GM03348 (cell line): ENCODE measurements at places on chromosomes 7 and 10.
A peak's percentile ranks its signal among the peaks of the same experiment; 100 is the strongest.

GRCh38 chr7:100632951-100633717, 8.2 kb downstream of the TFR2 start:
- peak; percentile 62 for DNase-seq

- DNase-seq, result peak; percentile 38
These were observed 733 bp downstream of the HIBADH start for GRCh38 chr7:27661811-27662489.

- peak; percentile 46 for DNase-seq
These were observed 125.8 kb downstream of the DOCK4 start for GRCh38 chr7:112080441-112080840.

- no peak for DNase-seq
These were observed 29.8 kb upstream of the FGFR2 start for GRCh38 chr10:121627876-121628581.

DNA sequence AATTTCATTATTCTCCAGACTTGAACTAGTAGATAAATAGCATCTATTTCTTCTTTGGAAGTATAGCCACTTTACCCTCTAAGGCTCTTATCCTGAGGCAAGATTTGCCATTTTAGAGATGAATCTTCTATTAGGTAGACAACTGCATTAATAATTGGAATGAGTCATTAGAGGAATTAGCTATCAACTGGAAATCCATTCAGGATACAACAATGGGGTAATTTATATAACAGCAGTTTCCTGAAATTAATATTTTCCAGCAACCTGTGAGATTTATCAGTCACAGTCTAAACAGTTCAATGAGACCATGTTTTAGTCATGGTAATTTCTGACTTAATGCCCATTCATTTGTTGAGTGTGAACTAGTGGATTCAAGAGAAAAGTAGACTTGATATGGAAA, 928.6 kb upstream of the MBL2 start:
- no peak for DNase-seq

GRCh38 chr7:23249486-23249885, 2.9 kb downstream of the GPNMB start:
- no peak for DNase-seq

DNA sequence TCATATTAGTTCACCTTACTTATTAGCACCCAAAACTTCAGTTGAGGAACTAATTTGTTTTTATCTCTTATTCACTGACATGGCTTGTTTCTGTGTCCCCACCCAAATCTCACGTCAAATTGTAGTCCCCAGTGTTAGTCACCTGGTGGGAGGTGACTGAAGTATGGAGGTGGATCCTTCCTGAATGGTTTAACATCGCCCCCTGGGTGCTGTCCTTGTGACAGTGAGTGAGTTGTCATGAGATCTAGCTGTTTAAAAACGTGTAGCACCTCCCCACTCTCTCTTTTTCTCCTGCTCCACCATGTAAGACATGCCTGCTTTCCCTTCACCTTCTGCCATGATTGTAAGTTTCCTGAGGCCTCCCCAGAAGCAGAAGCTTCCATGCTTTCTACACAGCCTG, 75.0 kb upstream of the HECTD2 start:
- DNase-seq, result no peak

GRCh38 chr10:3892440-3893425, 107.7 kb upstream of the KLF6 start:
- no peak for DNase-seq

- peak; percentile 50 for DNase-seq
These were observed 3.9 kb downstream of the MYL10 start for GRCh38 chr7:101625031-101625791.

DNA sequence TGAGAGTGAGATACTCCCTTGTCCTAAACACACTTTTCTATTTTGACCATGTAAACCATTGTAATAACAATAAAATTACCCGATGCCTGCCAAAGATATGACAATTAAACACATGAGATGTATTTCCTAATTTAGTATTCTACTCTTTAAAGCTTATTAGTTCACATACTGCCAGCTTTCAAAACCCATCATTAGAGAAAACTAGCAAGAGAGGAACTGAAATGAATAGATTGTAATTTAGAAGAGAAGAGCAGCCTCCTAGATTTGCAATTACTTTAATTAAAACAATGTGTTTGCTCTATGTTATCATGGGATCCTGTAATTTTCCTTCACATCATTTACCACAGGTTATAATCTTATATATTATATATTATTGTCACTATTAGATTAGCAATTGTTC, 428.2 kb downstream of the THSD7A start:
- DNase-seq, result no peak

- DNase-seq, result no peak
These were observed 175.1 kb downstream of the SRPK2 start for GRCh38 chr7:105213611-105214010.

DNA sequence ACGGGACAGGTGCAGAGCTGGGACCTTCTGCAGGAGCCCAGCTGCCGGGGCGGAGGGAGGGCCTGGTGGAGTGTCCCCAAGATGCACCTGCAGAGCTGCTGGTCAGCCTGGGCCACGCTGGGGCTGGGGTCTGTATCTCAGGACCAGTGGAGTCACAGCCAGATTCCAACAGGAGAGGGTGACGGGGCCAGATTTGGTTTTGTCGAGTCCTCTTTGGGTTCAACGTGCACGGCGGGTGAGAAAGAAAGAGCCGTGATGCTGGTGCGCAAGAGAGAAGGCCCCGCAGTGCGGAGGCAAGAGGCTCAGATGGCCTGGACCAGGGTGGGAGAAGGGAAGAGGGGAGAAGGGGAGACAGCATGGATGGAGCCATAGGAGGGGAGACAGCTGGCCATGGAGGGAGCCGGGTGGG, 462.9 kb downstream of the PTPRN2 start:
- DNase-seq, result no peak

DNA sequence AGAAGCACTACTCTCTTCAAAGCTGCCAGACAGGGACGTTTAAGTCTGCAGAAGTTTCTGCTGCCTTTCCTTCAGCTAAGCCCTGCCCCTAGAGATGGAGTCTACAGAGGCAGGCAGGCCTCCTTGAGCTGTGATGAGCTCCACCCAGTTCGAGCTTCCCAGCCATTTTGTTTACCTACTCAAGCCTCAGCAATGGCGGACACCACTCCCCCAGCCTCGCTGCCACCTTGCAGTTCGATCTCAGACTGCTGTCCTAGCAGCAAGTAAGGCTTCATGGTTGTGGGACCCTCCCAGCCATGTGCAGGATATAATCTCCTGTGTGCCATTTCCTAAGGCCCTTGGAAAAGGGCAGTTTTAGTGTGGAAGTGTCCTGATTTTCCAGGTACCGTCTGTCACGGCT, 74.3 kb downstream of the TMEM26 start:
- no peak for DNase-seq

GRCh38 chr10:78775891-78776290, 292.9 kb upstream of the ZMIZ1 start:
- DNase-seq, result no peak

DNA sequence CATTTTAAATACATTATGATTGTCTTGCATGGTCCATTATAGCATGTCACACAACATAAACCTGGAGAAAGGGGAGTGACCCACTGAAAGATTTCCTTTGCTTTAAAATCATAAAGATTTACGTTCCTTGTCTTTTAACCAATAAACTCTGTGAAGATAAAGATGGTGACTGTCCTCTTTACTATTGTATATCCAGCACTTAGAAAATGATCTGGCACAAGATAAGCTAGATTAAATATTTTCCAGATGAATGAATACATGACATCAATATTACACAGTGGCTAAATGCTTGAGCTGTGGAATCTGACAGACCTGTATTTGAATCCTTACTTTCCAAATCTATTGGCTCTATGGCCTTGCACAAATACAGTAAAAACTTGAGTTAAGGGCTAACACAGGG, 938.4 kb downstream of the SORCS1 start:
- DNase-seq, result no peak

DNA sequence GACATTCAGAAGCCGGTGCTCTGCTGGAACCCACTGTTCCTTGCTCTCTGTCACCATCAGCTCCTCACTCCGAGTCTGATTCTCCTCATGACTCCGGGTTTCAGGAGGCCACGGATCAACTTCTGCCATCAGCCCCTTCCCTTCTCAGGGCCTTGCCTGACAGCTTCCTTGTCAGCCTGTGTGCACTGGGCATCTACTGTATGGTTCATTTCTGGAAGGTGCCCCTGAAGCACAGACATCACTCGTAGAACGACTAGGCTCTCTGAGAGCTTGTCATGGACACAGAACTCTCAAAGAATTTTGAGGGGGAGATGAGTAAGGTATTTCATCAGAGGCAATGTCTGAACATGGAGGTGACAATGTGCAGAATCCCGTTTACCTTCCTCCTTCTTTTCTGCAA, 396.1 kb downstream of the TNS3 start:
- no peak for DNase-seq

DNA sequence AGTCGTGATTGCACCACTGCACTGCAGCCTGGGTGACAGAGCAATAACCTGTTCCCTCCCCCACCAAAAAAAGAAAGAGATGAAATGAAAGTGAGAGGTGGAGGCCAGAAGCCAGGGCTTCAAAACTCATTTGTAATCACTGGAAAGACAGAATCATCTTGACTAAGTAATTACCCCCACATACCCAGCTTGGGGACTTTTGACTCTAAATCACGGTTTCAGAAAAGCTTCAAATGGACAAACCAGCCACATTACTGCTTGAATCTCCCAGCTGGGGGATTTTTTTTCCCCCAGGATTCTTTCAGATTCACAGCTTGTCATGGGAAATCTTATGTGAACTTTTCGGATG, 361.0 kb downstream of the FRMD4A start:
- no peak for DNase-seq

DNA sequence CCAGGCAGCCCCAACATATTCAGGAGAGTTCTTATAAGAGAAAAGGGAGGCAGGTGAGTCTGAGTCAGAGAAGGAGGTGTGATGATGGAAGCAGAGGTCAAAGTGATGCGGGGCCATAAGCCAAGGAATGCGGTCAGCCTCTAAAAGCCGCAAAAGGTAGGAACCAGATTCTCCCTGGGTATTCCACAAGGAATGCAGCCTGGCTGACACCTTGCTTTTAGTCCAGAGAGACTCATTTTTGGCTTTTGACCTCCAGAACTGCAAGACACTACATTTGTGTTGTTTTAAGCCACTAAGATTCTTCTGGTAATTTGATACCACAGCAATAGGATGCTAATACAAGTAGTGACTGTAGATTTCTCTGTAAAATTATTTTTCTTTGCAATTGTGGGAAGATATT, 151.5 kb upstream of the EEPD1 start:
- no peak for DNase-seq

DNA sequence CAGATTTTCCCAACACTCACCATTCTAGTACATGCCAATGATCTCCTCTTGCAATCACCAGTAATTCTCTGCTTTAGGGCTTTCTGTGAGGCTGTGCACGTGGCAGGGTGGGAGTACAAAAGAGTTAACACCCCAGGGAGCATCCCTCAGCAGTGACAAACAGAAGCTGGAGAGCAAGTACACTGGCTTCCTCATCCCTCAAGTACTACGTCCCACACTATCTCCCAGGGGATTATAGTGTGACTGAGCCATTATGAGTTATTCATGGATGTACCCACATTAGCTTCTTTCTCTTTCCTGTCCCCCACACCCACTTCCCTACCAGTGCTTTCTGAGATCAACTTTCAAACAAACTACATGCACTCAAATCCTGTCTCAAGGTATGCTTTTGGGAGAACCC, 1216.5 kb upstream of the AUTS2 start:
- DNase-seq, result no peak

DNA sequence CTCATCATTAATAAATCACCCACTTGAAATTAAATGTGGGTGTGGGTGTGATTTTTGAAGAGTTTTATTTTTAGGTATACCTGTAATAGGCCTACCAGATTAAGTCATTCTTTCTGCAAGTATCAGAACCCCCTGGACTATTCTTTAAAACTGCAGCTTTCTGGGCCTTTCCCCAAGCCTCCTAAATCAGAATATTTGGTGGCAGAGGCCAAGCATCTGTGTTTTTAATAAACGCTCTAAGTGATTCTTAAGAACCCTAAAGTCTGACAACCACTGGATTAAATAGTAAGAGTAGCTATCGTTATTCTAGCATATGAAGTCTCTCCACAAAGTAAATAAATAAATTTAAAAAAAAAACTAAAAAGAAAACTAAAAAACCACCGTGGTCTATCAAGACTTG, 703.0 kb upstream of the NRP1 start:
- DNase-seq, result no peak

- DNase-seq, result no peak
These were observed 5.8 kb upstream of the PYROXD2 start for GRCh38 chr10:98420786-98421185.

- DNase-seq, result no peak
These were observed 117.6 kb downstream of the ARHGAP22 start for GRCh38 chr10:48487244-48487643.

DNA sequence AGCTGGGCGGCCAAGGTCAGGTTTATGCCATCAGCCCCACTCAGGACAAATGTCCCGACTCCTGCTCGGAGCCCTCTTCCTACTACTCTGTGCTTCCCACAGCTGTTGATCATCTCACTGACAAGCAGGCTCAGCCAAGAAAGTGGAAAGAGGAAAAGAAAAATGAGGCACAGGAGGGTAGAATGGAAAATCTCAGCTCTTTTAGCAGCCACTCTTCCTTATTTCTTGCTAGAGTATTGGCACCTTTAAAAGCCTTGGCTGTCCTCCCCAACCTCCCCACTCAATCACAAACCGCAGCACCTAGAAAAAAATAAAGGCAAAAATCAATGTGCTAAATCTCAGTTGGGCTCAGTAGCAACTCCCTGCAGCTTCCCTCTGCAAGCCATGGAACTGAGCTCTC, 35.3 kb upstream of the AGK start:
- no peak for DNase-seq

GRCh38 chr10:128898133-128898915, 568.7 kb upstream of the MGMT start:
- no peak for DNase-seq

DNA sequence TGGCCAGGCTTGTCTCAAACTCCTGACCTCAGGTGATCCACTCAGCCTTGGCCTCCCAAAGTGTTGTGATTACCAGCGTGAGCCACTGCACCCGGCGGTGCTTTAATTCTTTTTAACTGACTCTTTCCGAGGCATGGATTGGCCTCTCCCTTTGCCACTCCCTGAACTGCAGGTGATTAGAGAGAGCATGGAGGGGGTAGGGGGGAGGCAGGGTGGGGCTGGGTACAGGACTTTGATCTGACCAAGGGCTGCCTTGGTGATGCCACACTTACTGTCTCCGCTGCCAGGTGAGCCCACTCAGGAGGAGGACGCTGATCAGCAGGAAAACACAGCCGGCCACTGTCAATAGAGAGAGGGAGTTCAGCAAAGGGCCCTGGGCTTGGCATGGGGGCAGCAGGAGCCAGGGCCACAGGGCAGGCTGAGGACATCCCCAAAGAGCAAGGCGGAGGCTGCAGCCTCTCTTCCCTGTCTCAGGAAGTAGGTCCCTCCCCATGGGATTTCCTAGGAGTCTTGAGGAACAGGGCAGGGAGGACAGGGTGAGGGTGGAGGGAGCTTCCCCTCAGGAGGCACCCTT, 40.5 kb upstream of the IL15RA start:
- no peak for DNase-seq
